ENCODE measurements at places on chromosomes 6 and 20.

- DNase-seq = no peak
Observed at GRCh38 chr6:170251776-170252571, 38.9 kb downstream of the DLL1 start.

- no peak for DNase-seq
Observed at GRCh38 chr6:168619560-168620314, 178.8 kb downstream of the SMOC2 start.

GRCh38 chr6:63340351-63340750, 20.6 kb upstream of the LGSN start:
- DNase-seq = no peak

- no peak for DNase-seq
Observed at GRCh38 chr6:166720856-166721255, 93.8 kb upstream of the RPS6KA2 start.

DNA sequence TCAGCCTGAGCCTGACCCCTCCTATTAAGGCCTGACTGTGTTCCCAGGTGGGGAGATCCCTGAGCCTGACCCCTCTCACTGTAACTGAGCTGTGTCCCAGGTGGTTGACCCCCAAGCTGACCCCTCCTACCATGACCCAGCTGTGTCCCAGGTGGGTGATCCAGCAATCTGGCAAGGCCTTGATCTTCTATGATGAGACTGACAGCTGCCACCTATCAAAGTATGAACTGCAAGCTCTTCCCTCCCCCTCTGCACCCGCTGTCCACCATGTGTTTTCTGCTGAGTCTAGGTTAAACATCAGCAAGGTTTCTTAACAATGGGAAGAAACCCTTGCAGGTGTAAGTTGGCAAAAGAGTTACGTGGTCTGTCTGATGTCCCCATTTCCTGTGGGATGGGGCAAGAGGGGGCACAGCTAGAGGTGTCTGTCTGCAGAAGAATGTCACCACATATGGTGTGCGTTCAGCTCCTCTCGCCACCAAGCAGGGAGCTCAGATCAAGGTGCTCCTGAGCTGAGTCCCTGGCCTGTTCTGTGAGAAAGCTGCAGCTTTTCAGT, 5.9 kb downstream of the PXDC1 start:
- no peak for DNase-seq

DNA sequence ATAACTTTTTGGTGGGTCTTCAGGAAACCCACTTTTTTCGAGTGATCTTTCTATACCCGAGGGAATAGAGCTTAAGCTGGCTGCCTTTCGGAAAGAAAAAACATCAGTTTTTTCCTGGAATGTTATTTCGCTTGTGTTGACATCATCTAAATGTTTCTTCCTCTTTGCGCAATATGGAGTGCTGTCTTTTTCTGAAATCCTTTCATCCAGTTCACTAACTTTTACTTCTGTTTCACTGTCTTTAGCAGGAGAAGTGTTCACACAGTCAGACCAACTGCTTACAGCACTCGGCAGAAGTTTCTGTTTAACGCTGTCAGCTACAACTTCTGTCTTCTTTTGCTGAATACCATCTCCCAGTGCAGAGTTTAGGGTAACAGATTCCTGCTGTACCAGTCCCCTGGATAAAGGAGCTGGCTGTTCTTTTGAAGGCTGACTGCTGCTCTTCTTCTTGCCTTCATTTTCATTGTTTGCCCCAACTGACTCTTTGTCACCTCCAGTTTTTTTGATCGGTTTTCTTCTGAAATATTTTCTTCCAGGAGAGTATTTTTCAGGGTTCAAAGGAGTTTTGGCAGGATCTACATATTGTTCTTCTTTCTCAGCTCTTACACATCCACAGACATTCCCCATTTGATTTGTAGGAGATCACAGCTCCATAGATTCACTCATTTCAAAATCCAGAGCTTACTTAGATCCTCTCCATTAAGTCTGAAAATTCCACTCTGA, 50.0 kb upstream of the DST start:
- DNase-seq = peak; percentile 25

DNA sequence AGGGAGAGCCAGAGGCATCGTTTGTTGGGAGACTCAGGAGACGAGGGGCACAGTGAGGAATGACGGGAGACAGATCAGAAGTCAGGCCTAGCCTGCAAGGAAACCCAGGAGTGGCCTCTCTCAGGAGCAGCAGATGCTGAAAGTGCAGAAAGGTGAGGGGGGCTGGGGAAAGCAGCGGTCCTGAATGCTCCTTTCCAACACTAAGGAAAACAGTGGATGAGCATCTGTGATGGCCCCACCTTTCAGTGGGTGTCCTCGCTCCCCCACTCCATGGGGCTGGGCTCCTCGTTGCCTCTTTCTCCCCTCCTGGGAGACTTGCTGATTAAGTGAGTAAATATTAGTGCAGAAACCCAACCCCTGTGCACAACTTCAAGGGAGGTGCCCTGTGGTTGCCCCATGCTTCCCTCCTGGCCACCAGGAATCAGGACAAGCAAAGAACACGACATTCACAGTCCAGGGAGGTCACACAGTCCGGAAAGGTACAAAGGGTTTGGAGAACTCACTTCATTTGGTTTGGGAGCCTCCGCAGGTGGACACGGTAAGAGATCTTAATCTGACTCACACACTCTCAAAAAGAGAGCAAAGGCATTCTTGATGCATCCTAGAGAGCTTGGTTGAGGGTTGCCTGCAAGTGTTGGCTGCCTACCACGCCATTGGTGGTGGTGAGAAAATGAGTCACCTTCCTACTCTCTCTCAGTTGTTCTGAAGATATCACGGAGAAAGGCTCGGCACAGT, 9.7 kb upstream of the BPIFB1 start:
- no peak for DNase-seq

DNA sequence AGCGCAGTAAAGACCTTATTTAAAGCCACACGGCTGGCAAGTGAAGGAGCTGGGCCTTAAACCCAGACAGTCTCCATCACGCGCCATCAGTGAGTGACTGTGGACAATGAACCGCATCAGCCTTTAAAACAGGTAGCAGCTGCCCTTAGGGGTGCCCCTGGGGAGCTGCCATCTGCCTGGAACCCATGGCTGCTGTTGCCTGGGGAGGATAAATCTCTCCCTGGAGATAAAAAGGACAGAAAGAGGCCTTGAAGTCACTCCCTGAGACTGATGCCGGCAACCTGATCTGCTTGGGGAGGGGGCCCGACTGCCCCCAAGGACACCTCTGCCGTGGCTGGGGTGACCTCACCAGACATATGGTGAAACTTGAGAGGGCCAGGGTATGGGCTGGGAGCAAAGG, 73.5 kb downstream of the PREX1 start:
- DNase-seq = no peak

DNA sequence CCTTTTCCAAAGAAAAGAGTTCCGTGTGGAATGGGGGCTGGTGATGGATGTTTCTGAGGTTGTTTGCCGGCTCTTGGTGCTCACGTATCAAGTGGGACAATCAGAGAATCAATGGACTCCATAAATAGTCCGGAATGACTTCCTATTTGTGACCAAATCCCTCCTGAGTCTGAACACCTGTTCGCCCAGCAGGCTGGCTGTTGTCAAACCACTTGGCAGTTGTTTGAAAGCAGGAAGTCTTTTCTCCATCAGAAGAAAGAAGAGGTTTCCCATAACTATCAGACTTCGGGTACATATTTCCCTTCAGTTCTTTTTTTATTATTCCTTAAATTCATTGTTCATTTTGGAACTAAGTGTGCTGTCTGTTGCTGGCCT, 154.7 kb upstream of the RIN2 start:
- DNase-seq = peak; percentile 50

- DNase-seq = peak; percentile 40
Observed at GRCh38 chr6:134295953-134296553, 21.9 kb downstream of the SGK1 start.

- peak; percentile 41 for DNase-seq
Observed at GRCh38 chr6:105301072-105301503, 101.8 kb downstream of the PREP start.

DNA sequence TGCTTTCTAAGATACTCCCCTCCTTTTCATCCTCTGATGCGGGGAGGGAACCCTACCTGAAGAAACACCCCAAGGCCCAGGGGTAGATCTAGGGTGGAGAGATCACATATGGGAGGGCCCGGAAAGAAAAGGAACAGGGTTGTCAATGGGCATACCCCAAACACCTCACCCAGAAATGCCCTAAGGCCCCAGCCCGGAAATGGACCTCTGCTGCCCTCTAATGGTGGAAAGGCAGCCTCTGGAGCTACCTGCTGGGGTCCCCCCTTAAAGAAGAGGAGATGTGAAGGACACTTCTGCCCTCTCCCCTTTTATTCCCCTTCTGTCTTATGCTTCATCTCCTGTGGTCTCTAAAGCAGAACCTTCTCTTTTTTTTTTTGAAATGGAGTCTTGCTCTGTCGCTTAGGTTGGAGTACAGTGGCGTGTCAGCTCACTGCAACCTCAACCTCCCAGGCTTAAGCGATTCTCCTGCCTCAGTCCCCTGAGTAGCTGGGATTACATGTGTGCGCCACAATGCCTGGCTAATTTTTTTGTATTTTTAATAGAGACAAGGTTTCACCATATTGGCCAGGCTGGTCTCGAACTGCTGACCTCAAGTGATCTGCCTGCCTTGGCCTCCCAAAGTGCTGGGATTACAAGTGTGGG, 458 bp upstream of the ARMC12 start:
- peak; percentile 83 for DNase-seq

- DNase-seq = no peak
Observed at GRCh38 chr20:2259731-2260130, 36.1 kb upstream of the TGM3 start.

DNA sequence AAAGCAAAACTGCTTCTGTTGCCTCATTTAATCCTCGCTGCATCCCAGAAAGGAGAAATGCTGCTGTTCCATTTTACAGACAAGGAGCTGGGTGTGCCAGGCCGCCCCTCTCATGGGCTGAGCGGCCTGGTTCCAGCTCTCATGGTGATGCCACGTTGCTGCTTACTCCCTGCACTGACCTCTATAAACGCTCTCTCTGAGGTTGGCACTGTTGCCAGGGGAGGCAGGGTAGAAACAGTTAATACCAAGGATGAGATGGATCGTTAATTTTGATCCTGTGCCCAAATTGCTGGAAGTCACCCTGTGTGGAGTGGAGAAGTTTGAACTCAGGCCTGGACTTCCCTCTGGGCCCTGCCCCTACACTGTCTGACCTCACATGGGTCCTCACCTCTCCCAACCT, 25.6 kb downstream of the SIRPA start:
- DNase-seq = no peak

- DNase-seq = no peak
Observed at GRCh38 chr20:31870726-31871617, 538 bp downstream of the TTLL9 start.

- DNase-seq = no peak
Observed at GRCh38 chr6:90502866-90503407, 83.9 kb downstream of the MAP3K7 start.

- DNase-seq = peak; percentile 83
Observed at GRCh38 chr6:85482905-85483700, 33.2 kb downstream of the NT5E start.

- DNase-seq = no peak
Observed at GRCh38 chr6:77074037-77074713, 389.1 kb downstream of the HTR1B start.

DNA sequence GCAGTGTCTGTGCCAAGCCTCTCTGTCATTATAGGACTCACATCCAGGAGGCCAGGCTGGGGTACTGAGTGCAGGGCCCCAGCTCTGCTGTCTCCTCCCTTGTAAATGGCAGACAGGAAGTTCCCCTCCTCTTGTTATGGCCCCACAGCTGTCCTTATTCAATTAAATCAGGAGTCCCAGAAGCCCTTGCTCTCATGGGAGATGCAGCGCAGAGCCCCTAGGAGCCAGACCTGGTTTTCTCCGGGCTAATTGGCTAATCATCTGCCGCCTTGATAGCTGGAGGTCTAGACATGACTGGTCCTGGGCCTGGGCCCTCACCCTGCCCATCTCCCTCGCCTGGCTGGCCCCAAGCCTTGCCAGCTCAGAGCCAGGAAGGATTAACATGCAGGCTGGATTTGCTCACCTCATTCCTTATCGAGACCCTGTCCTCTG, 172.0 kb downstream of the VEGFA start:
- DNase-seq = no peak

- no peak for DNase-seq
Observed at GRCh38 chr20:23374441-23374840, 12.5 kb downstream of the GZF1 start.

DNA sequence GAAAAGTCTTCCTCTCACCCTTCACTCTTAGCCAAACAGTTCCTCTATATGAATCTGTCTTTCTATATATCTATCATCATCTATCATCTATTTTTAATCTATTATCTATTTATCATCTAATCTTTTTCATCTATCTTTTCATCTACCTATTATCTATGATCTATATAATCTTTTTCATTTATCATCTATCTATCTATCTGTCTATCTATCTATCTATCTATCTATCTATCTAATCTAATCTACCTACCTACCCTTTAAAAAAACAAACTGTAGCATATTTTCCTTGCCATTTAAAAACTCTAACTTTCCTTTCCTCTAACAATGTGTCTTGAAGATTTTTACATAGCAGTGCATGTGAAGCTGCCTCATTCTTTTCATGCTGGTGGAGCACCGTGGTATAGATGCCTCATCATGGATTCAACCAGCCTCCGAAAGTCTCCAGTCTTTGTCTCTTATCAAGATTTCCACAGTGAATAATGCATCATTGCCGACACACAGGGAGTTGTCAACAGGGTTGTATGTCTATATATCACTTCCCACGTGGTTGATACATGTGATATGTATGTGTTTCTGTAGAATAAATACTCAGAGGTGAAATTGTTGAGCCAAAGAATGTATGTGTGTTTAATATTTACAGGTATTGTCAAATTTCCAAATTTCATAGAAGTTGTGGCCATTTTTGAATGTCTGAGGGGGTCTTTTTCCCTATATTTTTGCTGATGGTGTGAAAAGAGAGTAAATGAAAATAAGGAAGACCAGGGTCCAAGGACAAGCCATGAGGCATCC, 51.3 kb downstream of the VEGFA start:
- DNase-seq = no peak

GRCh38 chr6:21444711-21445260, 148.8 kb upstream of the SOX4 start:
- DNase-seq = no peak

- no peak for DNase-seq
Observed at GRCh38 chr6:74870403-74870802, 335.4 kb downstream of the COL12A1 start.

GRCh38 chr20:12056839-12057238, 139.1 kb downstream of the BTBD3 start:
- no peak for DNase-seq

- DNase-seq = no peak
Observed at GRCh38 chr6:15116889-15117288, 129.0 kb upstream of the JARID2 start.

DNA sequence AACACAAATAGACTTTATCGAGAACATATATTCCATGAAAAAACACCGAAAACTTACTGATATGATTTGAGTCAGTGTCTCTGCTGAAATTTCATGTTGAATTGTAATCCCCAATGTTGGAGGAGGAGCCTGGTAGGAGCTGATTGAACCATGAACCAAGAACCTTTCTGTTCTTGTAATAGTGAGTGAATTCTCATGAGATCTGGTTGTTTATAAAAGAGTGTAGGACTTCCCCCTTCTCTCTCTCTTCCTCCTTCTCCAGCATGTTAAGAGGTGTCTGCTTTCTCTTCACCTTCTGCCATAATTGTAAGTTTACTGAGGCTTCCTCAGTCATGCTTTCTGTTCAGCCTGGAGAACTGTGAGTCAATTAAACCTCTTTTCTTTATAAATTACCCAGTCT, 1289.3 kb upstream of the CITED2 start:
- DNase-seq = no peak
